8988T (cell line): ENCODE measurements at places on chromosomes 2 and 18.

GRCh38 chr2:3229221-3229620, 148.4 kb downstream of the EIPR1 start:
- no peak for DNase-seq

DNA sequence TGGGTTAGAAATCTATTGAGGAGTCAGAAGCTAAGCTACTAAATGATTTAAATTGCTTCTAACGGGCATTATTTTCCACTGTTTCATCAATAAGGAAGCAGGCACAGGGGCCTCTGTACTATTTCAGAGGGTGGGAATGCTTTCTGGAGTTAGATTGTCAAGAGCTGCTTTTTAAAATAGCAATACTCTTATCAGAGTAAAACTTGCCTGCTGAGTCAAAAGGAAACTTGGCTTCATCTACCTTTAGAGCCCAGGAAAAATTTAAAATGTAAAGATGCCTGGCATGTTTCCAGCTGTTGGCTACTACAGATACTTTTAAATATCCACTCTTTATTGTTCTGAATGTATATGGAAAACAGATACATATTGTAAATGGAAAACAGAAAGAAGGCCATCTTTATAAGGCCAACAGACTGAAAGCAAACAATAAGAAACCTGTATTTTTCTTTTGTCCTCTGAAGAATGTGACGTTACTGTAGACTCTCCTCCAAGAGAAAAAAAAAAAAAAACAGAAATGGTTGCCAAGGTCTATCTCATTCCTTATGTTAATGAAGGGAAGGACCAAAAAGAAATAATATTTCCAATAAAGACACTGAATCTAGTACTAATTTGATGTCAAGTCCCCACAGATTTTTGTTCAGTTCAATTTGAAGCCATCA, 79.1 kb downstream of the FIGN start:
- DNase-seq: no peak

DNA sequence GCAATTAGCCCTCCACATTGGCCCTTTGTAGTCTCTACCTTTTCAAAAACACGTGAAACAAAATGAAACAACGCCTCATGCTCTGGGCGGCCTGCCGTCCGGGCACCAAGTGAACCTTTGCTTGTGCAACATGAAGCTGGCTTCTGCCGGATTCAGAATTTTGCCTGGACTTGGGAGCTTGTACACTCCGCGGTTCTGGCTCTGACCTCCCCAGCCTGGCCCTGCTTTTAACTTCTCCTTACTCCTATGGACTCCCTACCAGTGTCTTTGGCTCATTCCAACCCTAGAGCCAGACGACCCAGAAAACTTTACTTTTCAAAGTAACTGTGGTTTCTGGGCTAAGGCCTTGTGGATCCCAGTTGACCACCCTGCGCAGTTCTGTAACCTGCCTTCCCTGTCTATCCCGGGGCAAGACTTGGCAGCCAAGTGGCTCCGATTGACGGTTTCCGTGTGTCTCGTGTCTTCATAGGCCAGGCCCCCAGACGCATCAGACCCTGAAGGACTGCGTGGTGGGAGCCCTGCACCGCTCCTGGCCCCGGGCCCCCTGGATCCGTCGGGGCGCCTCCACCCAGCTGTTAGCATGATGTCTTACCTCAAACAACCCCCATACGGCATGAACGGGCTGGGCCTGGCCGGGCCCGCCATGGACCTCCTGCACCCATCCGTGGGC, 1.9 kb downstream of the OTX1 start:
- DNase-seq: peak; percentile 25

DNA sequence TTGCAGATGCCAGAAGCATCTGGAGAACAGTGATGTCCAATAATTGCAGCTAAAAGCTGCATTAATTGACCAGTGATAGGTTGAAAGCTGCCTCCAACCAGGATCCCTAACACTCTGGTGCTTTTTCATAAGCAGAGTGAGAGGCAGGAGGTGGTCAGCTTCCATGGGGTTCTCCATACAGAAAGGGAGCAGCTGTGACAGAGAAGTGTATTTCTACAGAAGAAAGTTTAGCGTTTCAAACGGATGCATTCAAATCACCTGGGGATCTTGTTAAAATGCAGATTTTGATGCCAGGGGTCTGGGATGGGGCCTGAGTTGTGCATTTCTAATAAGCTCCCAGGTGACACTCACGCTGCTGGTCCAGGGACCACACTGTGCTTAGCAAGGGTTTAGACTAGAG, 216.5 kb upstream of the NRP2 start:
- no peak for DNase-seq

- DNase-seq: no peak
Measured at GRCh38 chr18:58861353-58861752, 3.3 kb upstream of the ZNF532 start.

DNA sequence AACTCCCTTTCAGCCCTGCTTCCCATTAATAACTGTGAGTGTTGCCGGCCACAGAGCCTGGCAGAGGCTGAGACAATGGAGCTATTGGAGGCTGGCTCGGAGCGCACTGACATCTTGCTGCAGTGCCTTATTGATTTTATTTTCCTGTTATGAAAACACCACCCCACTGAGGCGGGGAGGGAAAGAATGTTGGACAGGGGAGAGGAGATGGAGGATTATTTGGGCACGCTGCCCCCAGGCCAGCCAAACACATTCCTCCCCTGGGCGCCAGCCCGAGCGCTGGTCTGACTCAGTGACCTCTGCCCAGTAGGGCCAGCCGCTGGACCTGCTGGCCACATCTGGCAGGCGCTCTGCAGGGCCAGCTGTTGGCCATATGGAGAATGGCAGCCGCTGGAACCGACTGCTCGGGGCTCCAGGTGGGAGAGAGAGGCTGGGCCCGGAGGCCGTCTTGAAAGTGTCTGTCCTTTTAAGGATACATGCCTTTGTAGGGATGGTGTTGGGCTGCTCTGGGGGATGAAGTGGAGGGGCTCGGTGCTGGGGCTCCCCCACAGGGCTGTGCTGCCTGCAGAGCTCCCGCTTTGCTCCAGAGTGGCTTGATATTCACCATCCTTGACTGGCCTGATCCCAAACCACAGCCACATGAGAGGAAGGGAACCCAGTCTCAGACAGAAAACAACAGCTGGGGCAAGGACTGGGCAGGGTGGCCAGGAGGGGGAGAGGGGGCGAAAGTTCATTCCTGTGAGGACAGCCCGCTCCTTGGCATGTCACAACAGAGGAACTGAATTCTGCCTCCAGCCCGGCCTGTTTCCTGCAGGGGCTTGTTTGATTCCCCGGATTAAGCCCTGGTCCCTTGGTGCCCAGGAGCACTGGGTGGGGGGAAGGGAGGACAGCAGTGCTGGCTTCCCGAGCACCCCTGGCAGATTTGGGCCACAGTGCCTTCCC, 179.0 kb downstream of the KLHL29 start:
- DNase-seq: no peak

DNA sequence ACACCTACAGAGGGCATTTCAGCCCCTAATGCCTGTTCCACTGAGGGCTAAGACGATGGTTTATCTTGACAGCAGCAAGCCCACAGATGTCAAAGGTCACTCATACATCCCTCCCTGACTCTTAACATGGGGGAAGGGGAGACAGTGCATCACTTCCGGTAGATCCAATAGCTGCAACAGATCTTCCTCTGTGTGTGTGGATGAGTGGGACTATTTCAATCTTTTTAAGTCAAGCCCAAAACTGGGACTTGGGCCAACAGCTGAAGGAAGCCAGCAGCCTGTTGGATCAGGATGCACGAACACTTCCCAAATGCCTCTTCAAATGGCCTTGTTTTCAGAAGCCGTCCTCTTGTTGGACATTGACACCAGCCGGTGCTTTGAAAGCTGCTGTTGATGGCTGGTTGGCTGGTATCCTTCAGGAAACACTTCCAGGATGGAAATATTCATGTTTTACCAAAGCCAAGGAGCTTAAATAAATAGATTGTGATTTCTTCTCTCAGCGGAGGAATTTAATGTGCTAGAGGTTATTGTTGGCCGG, 59.2 kb downstream of the IL1R2 start:
- no peak for DNase-seq

DNA sequence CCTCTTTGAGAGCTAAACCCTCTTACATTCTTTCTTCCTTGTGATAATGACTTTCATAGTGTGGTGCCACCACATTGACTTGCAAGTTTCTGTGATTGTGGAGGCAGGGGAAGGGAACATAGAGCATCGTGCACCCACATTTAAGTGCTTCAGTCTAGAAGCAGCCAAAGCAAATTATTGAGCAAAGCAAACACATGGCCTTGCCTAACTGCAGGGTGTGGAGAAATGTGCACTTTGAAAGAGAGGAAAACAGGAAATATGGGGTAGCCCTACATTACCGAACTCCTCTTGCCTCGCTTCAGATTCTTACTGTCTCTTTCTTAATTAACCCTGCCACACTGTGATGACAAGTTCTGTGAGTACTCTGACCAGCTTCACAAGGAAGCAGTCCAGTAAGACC, 814.6 kb downstream of the SLC4A3 start:
- DNase-seq: no peak
